Stimulated activated CD4-positive, alpha-beta T cell treated with anti-CD3 and anti-CD28 coated beads, Interleukin-2, amount 100 ng/mL, for 24 hours (primary cell): ENCODE measurements at places on chromosomes 3 and 15.

- DNase-seq = no peak
Observed at GRCh38 chr15:45644437-45644836, 9.6 kb downstream of the SQOR start.

DNA sequence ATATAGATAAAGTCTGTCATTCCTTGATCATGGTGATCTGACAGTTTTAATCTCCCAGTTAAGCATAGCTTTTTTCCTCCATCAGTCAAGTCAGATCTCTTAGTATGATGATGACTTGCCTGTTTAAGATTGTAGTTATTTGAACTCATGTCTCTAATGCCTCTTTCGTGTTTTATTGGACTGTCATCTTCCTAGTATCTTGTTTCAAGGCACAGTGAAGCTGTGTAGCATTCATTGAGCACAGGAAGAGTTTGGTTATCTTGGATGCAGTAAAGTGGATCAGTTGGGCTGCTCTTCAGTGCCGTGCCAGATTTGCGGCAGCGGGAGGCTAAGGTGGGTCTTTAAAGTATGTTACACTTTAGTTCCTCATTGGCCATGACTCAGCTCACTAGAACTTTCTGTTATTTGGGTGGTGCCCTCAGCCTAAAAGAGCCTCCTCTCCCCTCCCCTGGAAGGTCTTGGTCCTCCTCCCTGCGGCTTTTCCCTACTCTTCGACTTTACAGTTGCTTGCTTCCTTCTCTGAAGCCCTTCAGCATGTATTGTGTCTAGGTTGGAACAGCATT, 45.7 kb upstream of the SKOR1 start:
- DNase-seq = no peak

GRCh38 chr3:106276151-106276550, 407.3 kb upstream of the CBLB start:
- no peak for DNase-seq

- DNase-seq = no peak
Observed at GRCh38 chr3:184771301-184772127, 40.5 kb upstream of the VPS8 start.

DNA sequence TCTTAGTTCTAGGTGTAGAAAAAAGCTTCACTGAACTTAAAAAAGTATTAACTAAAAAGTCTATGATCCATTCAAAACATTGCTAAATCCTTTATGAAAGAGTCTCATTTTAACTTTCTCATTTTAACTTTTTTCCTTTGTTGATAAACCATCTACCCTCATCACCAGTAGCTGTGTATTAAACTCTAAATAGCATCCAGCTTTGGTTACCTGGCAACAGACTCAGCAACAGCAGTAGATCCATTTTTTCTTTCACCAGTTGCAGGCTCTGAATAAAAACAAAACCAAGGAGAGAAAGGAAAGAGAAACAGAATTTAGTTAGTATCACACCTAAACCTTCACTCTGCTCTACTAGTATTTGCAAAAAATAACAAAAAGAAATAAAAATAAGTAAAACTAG, 51.6 kb downstream of the TP53BP1 start:
- DNase-seq = no peak

DNA sequence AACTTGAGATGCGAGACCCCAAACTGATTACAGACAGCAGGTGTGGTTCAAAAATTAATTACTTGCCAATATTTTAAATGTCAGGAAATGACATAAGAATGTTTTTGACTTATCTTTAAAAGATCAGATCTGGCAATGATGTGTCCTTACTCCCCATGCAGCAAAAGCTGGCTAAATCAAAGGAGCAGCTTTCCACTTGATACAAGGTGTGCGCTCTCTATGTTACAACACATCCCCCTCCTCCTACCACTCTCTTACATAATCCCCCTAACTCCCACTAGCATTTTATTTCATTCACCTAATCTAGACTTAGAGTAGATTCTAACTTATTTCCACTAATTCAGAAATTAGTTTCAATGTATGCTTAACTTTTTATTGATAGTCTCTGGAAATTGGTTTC, 609.0 kb downstream of the GRM7 start:
- DNase-seq = no peak

GRCh38 chr3:46194868-46195553, 13.1 kb downstream of the CCR1 start:
- DNase-seq = no peak
